Uterus (tissue), 4 donors: ENCODE measurements at places on chromosomes 12 and 14. TPM values are rescaled to one million over a fixed set of nuclear protein-coding genes. Genes with fewer than 3 reads are reported as not detected.

DNA sequence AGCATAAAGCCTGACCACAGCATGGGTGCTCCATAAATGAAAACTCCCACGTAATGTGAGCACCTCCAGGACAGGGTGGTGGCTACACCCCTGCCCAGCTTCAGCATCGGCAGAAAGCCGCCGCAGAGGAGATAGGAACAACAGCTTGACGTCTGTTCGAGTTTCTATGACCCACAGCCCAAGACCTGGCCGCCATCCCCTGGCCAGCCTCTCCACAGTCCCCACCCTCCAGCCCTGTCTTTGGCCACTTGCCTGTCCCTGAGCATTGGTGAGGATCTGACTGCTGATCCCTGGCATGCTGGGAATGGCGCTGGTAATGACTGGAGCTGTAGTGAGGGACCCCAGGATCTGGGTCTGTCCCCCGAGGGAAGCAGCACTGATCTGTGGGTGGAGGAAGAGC is 21.3 kb downstream of the POU6F1 start:
- no peaks in the 10 kb centered on the region for H3K4me1 ChIP-seq
- DNase-seq, result no peak
- no peak overlapping the region for H3K27ac ChIP-seq
- no peak overlapping the region for H3K4me3 ChIP-seq
- no peaks in the 10 kb centered on the region for H3K27me3 ChIP-seq

Gene GYS2
- total RNA-seq, result not detected

DNA sequence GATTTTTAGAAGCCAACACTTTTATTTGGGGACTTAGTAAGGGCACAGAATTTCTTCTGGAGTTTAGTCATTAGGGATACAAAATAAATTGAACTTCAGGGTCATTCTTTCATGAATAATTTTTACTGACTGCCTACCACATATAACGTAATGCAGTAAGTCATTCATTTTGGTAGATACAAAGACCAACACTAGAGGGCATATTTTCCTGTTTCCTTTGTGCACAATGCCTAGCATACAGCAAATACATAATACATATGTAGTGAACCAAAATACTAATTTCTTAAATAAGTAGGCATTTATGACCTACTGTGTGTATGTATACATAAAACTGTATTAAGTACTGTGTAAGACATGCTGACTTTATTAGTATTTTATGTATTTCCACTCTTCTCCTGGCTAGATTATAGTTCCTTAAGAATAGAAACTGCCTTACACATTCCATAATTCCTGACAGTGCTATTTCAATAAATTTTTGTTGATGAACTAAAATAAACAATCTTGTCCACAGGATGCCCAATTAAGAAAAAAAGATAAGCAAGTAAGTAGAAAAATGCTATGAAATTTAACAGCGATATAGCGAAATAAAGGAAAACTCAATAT is 47.9 kb downstream of the PPP1R12A start:
- no peaks in the 10 kb centered on the region for H3K4me1 ChIP-seq
- H3K27ac ChIP-seq, result no peak overlapping the region
- no peak overlapping the region for H3K4me3 ChIP-seq
- no peaks in the 10 kb centered on the region for H3K27me3 ChIP-seq

DNA sequence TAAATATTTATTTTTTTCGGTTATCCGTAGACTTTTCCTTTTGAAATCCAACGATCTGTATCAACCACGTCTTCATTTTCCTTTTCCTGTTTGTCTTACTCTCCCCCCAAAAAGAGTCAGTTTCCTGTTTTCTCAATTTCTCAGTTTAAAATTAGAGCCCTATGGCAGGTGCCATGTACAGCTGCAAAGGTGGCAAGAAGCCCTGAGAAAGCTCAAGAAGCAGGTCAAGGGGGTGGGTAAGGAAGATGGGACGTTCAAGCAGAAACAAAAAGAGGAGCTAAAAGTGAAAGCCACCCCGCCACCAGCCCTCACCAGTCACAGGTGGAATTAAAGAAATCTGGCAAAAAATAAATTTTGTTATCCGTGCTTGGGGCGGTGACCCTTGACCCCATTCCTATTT is 26.7 kb downstream of the SLC35E3 start:
- H3K27ac ChIP-seq, result no peak overlapping the region
- no peaks in the 10 kb centered on the region for H3K36me3 ChIP-seq
- no peaks in the 10 kb centered on the region for H3K27me3 ChIP-seq
- no peak overlapping the region for H3K4me3 ChIP-seq

GRCh38 chr12:52029685-52030084 is 21.6 kb upstream of the NR4A1 start:
- no peak overlapping the region for H3K4me3 ChIP-seq
- H3K27me3 ChIP-seq, result no peaks in the 10 kb centered on the region
- H3K4me1 ChIP-seq, result peaks cover 10% of the 10 kb centered on the region
- H3K27ac ChIP-seq, result no peak overlapping the region
- no peaks in the 10 kb centered on the region for H3K36me3 ChIP-seq

- H3K4me1 ChIP-seq, result no peaks in the 10 kb centered on the region
- no peaks in the 10 kb centered on the region for H3K27me3 ChIP-seq
- no peaks in the 10 kb centered on the region for H3K36me3 ChIP-seq
- H3K4me3 ChIP-seq, result no peak overlapping the region
- DNase-seq, result peak; percentile 62
Observed at GRCh38 chr14:90726656-90727055, 89.6 kb downstream of the TTC7B start.

DNA sequence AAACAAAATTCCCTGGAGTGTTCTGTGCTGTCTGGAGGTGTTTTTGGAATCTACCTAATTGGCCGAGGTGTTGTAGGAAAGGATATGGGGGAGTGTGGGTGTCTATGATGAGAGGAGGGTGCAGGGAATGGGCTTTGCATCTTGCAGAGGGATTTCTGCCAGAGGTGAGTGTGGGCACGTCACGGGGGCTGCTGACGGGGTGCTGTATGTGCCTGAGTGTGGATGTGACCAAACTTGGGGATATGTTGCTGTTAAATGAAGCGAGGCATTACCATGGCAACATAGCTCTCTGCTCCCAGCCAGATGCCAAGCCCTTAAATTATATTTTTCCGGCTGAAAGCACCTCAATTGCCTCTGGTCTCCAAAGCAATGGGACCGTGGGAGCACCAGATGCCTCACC is 44.3 kb upstream of the SPTLC2 start:
- no peaks in the 10 kb centered on the region for H3K36me3 ChIP-seq
- no peaks in the 10 kb centered on the region for H3K27me3 ChIP-seq
- no peak overlapping the region for H3K4me3 ChIP-seq
- no peak overlapping the region for H3K27ac ChIP-seq

Gene CPNE6
- total RNA-seq, result not detected

- H3K27me3 ChIP-seq, result no peaks in the 10 kb centered on the region
- H3K36me3 ChIP-seq, result no peaks in the 10 kb centered on the region
- H3K4me1 ChIP-seq, result no peaks in the 10 kb centered on the region
- DNase-seq, result peak; percentile 80
- peak within 1 kb of the TSS; percentile 94 for H3K4me3 ChIP-seq
Observed at GRCh38 chr12:123457980-123458779, at the start of gene SNRNP35. Gene SNRNP35 (plus strand): TSS chr12:123458139. CDS start chr12:123465541, 7,402 bp downstream.

DNA sequence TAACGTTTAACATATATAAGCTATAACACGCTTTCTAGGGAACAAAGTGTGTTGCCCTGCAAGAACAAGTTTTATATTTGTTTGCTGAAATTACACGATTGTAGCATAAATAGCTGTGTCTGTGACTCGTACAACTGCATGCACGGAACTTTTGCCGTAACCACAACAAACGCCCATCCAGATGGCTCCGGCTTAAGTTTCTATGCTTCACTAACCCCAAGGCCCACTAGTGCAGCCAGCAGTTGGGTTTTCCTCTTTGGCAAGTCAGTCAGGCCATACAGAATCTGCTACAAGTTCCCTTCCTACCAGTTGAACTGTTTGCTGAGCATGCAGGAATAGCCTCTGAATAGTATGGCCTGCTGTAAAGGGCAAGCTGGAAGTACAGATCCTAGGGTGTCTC is 12.1 kb downstream of the CSRP2 start:
- no peak for DNase-seq
- H3K27me3 ChIP-seq, result no peaks in the 10 kb centered on the region
- H3K4me1 ChIP-seq, result no peaks in the 10 kb centered on the region
- H3K27ac ChIP-seq, result no peak overlapping the region

Gene SOAT2
- 0.82 TPM for total RNA-seq

- DNase-seq, result no peak
- peak overlapping the region; percentile 98 for H3K27ac ChIP-seq
- no peak overlapping the region for H3K4me3 ChIP-seq
Observed at GRCh38 chr12:10369557-10370415, 20.1 kb downstream of the KLRK1 start.

- H3K36me3 ChIP-seq, result no peaks in the 10 kb centered on the region
- DNase-seq, result no peak
- H3K27ac ChIP-seq, result no peak overlapping the region
- no peak overlapping the region for H3K4me3 ChIP-seq
- no peaks in the 10 kb centered on the region for H3K27me3 ChIP-seq
- no peaks in the 10 kb centered on the region for H3K4me1 ChIP-seq
Observed at GRCh38 chr14:103343905-103344797, 10.1 kb downstream of the EIF5 start.

DNA sequence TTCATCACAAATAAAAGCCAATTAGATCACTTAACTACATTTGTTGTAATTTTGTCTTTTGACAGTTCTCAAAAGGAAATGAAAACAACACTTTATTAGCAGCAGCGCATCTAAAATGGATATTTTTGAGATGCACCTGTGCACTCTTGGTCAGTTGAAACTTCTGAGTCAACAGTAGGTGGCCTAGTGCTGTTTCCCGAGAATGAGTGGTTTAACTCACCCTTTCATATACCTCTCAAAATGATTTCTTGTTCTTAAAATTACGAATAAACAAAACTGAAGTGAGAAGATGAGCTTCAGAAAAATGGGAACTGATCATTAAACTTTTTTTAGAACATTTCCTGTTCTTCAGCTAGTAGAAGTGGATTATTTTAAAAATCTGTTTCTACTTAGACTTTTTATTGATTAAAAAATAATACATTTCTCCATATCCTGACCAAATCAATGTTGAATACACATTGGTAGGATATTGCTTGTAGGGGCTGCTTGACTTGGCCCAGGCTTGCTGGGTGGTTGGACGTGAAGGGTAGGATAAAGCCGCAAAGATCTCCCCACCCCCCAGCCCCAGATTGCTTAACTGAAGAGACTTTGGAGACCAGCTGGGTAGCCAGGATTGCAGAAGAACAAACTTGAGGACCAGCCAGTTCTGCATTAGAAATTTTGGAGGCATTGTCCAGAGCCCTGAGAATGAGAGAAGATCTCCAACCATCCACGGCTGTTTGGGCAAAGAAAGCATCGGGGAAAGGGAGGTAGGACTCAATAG is 22.3 kb upstream of the STK38L start:
- no peak overlapping the region for H3K4me3 ChIP-seq
- H3K27me3 ChIP-seq, result no peaks in the 10 kb centered on the region
- no peak overlapping the region for H3K27ac ChIP-seq
- DNase-seq, result no peak
- H3K36me3 ChIP-seq, result no peaks in the 10 kb centered on the region

Gene PTGER2
- total RNA-seq, result 3.8 TPM

DNA sequence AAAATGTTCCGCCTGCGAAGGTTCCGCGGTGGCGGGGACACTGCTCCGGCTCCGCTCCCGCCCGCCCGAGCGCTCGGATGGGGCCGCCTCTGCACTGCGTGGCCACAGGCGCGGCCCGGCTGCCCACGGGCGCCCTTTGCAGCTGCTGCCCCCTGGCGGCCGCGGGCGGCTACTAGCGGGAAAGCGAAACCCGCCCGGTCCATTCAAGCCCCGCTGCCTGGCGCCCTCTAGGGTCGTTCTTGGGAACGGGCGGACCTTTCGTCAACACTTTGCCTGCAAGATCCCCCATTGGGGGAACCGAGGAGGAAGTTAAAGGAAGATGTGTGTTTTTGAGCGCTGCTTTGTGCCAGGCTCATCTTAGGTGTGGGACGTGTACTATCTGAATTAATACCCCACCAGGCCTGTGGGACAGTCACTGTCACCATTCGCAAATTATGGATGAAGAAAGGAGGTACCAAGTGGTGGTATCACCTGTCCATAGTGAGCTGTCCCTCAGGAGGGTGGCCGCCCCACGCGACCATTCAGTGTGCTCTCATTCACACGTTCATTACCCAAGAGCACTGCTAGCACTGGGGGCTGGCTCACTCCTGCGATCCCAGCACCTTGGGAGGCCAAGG is 19.4 kb downstream of the GPR132 start:
- H3K27ac ChIP-seq, result no peak overlapping the region
- H3K27me3 ChIP-seq, result no peaks in the 10 kb centered on the region
- peaks cover 6% of the 10 kb centered on the region for H3K4me1 ChIP-seq

Gene RTN1
- 10.8 TPM for total RNA-seq

Gene SRGAP1
- 10.0 TPM for total RNA-seq

DNA sequence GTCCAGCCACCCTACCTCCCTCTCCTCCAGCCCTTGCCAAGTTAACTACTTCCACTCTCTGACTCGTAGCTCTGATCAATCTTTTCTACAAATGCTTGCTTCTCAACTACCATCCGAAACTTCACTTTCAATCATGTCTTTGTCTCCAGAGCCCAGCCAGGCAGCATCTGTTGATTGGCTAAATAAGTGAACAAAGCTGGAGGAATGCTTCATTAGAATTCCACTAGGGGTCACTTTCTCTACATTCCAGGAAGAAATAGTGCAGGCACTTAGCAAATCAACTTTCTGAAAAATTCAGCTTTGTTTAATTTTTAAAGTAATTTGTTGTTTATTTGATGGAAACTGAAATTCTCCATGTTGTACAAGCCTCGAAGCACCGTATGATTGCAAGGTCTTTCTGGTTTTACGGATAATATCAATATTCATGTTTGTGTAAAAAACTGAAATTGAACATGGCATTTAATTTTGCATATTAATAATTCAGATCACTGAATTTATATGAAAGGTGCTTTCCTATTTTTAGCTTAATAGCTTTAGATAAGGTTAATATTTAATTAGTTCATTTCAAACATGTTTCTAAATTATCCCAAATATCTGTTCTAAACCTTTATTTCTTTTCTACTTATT is 32.4 kb upstream of the HELB start:
- H3K36me3 ChIP-seq, result no peaks in the 10 kb centered on the region
- no peak overlapping the region for H3K4me3 ChIP-seq
- no peaks in the 10 kb centered on the region for H3K4me1 ChIP-seq
- no peak overlapping the region for H3K27ac ChIP-seq
- H3K27me3 ChIP-seq, result no peaks in the 10 kb centered on the region

- H3K4me3 ChIP-seq, result peak overlapping the region; percentile 46
- H3K27me3 ChIP-seq, result peaks cover 7% of the 10 kb centered on the region
- H3K27ac ChIP-seq, result peak overlapping the region; percentile 87
- peak; percentile 82 for DNase-seq
- no peaks in the 10 kb centered on the region for H3K36me3 ChIP-seq
Observed at GRCh38 chr14:32939254-32940065, 781 bp downstream of the NPAS3 start.

Gene NOVA1
- total RNA-seq, result 13.1 TPM

Gene RPS6KL1
- total RNA-seq, result 3.0 TPM

Gene HHIPL1
- total RNA-seq, result 8.2 TPM

Gene RPL10L
- not detected for total RNA-seq
